ENCODE measurements at places on chromosomes 11 and 22.

DNA sequence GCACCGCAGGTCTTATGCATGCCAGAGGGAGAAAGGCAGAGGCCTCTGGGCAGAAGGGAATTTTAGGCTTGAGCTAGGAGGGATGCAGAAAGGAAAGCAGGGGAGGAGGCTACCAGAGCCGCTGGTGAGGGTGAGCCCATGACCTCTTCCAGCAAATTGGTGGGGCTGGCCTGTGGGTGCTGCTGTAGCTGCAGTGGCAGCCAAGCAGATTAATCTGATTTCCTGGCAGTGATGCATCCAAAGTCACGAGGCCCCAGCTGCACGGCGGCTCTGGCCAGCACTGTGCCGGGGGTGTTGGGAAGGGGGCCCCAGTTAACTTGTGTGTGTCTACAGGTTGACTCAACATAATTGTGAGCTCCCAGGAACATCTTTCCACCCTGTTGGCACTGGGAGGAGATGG is 41.4 kb upstream of the B3GAT1 start:
- no peak for DNase-seq

DNA sequence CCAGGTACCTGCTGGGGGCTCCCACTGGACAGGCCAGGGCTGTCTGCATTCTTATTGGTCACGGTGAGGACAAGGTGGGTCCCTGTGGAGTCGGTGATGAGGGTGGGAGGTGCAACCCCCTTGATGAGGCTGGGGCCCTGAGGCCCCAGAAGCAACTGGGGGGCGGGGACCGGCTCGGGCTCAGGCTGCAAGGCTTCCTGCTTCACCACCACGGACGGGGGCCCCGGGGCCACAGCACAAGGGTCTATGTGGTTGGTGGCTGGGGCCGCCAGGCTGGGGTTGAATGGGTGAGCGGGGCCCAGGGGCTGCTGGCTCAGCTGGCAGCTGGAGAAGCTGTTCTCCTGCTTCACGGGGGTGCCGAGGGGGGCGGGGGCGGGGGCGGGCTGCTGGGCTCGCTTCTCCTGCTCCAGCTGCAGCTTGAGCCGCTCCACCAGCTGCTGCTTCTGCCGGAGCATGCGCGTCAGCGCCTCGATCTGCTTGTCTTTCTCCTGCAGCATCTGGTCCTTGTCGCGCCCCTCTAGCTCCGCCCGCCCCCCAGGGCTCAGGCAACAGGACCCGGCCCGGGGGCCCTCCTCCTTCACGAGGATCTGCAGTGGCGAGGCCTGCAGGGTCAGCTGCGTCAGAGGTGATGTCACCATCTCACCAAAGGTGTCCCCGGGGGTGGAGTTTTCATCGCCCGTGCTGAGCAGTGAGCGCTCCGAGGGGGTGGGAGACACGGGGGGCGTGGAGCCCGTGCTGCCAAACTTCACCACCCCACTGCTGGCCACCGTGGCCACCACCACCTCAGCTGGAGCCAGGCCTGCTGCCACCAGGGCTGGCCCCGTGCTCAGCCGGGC is 48.2 kb downstream of the SGSM3 start:
- DNase-seq = no peak

GRCh38 chr11:6225024-6225423 is 9.4 kb downstream of the FHIP1B start:
- DNase-seq = no peak

DNA sequence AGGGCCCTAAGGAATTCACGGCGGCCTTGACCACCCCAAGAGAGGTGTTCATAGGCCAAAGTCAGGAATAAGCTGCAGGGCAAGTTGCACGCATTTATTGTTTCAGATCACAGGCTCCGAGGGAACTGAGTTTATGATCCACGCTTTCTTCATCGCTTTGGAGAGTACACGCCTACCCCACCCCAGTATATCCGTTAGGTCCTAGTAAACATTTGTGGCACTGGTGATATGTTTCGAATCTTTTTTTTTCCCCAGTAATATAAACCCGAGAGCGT is 805 bp downstream of the GANAB start:
- DNase-seq = no peak

GRCh38 chr22:37126383-37126782 is 16.9 kb upstream of the TMPRSS6 start:
- DNase-seq = no peak

DNA sequence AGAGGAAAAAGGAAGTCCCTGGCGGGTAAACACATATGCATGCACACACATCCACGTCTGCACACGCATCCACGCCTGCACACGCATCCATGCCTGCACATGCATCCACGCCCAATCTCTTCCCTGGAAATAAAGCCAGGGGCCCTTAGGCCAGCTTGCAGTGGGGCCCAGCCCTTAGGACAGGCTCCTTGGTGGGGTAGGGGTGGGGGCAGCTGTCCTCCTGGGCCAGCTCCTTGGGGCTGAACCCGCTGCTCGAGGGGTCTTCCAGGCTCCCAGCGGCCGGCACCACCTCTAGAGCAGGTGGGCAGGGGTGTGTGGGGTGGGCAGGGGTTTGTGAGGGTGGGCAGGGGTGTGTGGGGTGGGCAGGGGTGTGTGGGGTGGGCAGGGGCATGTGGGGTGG is 1.9 kb downstream of the C11orf21 start:
- no peak for DNase-seq
